ENCODE measurements at places on chromosomes 7 and 10. TPM values are rescaled to one million over a fixed set of nuclear protein-coding genes. Genes with fewer than 3 reads are reported as not detected.
A peak's percentile ranks its signal among the peaks of the same experiment; 100 is the strongest.

DNA sequence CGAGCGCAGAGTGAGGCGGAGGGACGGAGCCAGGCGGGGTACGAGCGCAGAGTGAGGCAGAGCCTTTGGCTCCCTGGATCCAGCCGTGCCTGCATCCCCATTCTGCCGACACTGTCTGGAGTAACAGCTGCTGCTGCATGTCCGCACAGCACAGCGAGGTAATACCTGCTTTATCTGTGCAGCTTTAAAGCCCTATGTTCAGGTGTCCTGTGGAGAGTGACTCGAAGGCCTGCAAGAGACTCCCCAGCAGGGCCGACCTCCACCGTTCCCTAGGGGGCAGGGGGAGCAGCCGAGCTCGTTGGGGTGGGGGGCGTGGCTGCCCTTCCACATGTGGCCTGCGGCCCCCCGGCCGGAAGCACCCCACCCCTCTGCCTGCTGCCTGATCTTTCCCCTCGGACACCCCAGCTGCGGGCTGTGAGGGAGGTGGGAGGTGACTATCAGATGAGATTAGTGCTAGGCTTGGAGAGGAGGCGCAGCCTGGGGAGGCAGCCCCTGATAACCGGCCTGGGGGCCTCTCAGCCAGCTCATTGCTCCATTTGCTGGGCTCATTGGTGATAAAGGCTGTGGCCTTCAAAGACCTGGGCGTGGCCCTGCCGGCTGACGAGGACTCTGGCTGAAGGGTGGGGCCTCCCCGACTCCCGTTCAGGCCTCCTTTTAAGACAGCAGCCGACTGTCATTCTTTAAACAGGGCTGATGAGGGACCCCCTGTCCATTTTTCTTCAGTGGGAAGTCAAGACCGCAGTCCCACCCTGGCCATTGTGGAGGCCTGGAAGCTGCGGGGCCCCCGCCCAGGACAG lies 8.0 kb downstream of the VENTX start:
- DNase-seq, result no peak

DNA sequence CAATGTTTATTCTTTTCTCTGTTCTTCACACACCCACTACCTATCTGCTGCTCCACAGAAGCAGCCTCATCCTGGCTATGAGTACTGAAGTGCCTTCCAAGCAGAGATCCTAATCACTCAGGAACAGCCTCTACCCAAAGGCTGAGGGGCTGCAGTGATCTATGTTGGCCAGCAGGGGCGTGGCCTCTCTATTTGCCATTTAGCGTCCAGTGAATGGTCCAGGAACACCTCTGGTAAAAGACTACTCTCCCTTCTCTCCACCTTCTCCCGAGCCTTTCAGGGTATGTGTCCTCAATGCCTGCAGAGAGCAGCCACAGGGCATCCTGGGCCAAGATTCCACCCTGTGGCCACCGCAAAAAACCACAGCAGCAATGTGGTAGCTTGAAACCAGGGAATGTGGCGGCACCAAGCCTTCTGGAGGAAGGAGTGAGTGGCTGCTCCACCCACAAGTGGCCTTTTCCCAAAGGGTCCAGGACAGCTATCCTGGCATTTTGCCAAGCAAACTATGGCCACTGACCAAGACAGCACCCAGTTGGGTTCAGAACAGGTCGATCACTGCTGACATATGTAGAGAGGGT lies 70.9 kb downstream of the SYPL1 start:
- peak; percentile 40 for DNase-seq

DNA sequence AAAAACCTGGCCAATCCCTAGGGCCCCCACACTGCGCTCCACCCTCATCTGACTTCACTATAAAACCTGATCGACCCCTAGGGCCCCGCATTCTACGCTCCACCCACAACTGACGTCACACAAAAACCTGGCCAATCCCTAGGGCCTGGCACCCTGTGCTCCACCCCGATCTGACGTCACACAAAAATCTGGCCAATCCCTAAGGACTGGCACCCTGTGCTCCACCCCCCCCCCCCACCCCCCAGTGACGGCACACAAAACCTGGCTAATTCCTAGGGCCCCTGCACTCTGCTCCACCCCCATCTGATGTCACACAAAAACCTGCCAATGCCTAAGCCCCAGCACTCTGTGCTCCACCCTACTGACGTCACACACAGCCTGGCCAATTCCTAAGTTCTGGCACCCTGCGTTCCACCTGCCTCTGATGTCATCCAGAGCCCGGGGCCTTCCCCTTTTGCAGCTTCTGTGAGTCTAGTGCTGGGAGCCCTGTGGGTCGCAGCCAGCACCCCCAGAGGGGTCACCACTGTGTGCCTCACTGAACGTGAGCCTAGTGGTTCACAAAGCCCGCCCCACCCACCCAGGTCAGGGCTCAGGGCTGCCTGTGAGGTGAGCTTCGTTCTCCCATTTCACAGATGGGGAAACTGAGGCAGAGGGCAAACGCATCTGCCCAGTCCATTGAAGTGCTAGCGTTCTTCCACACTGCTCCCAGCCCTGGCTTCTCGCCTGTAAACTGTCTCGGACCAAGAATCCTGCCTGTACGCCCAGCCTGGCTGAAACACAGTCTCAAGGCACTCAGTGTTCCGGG lies 40.6 kb downstream of the MICALL2 start:
- DNase-seq, result peak; percentile 28

Gene RPEL1
- under 0.01 TPM for total RNA-seq

Gene RAB19
- not detected for total RNA-seq

DNA sequence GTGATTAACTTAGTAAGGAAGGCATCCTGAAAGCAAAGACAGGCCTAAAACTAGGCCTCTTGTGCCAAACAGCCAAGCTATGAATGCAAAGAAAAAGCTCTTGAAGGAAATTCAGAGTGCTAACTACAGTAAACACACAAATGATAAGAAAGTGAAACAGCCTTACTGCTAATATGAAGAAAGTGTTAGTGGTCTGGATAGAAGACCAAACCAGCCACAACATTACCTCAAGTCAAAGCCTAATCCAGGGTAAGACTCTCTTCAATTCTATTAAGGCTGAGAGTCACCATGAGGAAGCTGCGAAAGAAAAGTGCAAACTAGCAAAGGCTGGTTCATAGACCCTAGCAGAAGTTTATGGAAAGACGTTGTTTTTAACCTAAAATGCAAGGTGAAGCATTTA lies 66.0 kb downstream of the IPMK start:
- DNase-seq, result no peak

DNA sequence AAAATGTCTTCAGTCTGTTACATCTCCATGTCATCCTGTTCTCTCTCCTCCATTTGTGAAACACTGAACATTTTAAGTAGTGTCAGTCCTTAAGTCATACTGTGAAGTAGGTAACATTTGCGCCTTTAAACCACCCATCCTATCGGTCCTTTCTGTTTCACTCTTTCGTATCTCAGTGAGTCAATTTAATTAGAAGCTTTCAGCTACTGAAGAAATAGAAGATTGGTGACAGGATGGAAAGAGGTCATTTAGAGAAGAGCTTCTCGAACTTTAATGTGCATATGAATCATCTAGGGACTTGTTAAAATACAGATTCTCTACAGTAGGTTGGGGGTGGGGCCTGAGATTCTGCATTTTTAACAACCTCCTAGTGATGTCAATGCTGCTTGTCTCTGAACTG lies 113.4 kb downstream of the SRI start:
- no peak for DNase-seq

DNA sequence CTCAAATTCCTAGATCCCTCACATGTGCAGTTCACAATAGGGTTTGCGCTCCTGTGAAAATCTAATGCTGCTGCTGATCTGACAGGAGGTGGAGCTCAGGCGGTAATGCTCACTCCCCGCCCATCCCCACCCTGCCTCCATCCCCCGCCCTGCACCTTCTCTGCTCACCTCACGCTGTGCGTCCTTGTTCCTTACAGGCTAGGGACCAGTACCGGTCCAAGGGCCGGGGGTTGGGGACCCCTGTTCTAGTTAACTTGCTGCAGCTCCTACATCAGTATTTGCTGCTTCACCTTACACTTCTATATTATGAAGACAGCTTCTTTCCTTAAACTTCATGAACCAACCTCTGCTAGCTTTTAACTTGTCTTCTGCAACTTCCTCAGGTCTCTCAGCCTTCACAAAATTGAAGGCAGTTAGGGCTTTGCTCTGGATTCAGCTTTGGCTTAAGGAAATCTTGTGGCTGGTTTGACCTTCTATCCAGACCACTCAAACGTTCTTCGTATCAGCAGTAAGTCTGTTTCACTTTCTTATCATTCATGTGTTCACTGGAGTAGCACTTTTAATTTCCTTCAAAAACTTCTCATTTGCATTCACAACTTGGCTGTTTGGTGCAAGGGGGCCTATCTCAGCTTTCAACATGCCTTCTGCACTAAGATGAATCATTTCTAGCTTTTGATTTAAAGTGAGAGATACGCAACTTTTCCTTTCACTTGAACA lies 1.7 kb upstream of the TNKS2 start:
- DNase-seq, result peak; percentile 15

- DNase-seq, result no peak
Observed at GRCh38 chr10:78627254-78627795, 441.4 kb upstream of the ZMIZ1 start.

- peak; percentile 69 for DNase-seq
Observed at GRCh38 chr7:76262683-76263402, 39.6 kb upstream of the HSPB1 start.

- no peak for DNase-seq
Observed at GRCh38 chr7:41065663-41066062, 637.2 kb downstream of the INHBA start.

DNA sequence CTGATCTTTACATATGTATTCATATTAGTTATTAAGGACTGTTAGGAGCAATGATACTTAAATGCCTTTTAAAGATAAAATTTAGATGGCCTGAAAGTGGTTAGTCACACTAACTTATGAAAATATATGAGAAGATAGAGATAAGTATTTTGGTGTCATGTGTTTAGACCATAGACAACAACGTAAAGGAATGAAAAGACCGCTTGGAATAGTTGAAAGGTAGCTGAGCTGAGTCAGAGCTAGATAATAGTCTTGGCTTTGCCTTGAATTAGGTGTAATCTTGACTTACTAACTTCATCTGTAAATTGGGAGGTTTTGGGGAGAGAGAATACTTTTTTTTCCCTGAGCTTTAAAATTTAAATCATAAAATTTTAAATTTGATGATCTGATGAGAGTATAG lies 127.0 kb downstream of the LYZL1 start:
- peak; percentile 38 for DNase-seq

Gene RBP3
- not detected for total RNA-seq

DNA sequence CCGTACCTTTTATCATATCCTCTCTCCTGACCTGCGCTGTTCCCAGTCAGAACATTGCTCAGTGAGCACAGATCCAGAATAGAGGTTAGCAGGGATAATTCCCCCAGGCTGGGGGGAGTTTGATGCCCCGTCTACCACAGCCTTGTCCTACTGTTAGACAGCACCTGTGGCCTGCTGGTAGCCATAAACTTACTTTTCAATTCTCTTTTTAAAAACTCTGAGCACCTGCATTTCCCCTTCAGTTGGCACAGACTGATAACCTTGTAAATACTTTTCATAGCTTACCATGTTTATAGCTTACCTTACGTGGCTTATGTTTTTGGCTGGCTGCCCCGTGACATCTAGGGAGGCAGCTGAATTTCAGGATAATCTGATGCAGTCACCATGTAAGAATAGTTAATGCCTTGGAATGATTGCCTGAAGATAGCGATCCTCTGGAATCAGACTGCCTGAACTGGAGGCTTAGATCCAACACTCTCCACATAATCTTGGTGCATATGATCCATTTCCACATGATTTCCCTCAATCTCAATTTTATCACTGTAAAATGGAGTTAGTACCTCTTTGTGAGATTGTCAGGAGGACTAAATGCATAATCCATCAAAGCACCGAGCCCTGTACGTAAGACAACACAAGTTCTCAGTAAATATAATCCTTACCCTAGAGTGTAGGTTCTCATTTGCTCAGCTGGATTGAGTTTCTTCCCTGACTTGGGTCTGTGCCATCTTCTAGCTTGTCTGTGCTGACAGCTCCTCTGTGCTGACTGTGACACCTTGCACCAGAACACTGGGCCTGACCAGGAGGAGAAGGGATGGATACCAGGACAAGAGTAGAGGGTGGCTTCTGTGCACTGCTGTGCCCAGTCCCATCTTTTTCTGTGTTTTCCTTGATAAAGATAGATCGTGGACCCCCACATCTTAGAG lies 111.7 kb upstream of the GJD4 start:
- DNase-seq, result peak; percentile 45

- DNase-seq, result no peak
Observed at GRCh38 chr10:103276251-103276895, 565 bp upstream of the INA start.

GRCh38 chr10:92124616-92125143 lies 166.2 kb downstream of the CPEB3 start:
- DNase-seq, result peak; percentile 96

DNA sequence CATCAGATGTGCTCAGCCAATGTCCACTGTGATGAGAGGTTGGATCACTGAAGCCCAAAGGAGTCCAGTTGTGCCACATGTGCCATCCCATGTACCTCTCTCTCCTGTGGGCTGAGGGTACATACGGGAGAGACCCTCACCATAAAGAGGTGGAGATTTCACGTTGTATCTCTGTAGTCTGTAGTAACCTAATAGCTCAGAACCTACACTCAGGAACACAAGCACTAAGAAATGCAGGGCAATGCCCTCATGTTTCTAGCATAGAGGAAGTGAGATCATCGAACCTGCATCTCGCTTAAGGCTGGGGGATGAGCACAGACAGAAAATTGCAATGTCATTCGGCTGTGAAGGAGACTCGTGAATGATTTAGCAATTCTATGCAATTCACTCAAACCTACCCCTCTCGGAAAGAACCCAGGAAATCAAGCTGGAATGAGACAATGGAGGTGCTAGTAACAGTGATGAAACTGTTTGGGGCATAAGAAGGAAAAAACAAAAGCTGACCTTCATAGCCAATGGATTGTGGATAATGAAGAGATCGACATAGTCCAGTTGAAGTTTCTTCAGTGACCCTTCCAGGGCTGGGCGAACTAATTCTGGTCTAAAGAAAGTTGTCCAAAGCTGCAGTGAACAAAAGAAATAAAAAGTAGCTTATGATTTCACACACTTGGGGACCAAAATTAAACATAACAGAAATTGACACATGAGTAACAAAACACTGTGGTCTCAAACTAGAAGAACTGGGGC lies 80.3 kb upstream of the UCN3 start:
- peak; percentile 60 for DNase-seq

Gene TMEM236
- total RNA-seq, result 0.09 TPM

Gene ZCCHC24
- 38.8 TPM for total RNA-seq

GRCh38 chr7:151377406-151377805 lies 32.4 kb downstream of the WDR86 start:
- no peak for DNase-seq

- peak; percentile 43 for DNase-seq
Observed at GRCh38 chr10:74753442-74754211, 72.8 kb upstream of the KAT6B start.

DNA sequence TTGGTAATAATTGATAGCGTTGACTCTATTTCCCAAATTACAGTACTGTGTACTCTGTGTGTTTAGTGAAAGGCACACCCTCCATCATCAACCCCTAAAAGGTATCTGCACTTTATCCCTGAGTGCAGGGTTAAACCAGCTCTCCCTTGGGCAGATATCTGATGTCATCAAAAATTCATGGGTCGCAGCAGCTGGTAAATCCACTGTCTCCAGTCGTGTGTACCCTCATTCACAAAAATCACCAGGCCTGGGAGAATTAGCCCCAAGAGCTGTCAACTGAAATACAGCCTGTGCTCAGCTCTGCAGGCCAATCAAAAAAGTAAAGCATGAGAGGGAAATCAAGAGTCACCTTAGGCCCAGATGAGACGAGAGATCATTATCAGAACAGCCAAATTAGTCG lies 103.7 kb downstream of the HIP1 start:
- DNase-seq, result no peak
